Activated CD4-positive, alpha-beta T cell treated with anti-CD3 and anti-CD28 coated beads, Interleukin-2, amount 50 U/mL, for 16 hours (primary cell): ENCODE measurements at places on chromosomes 13 and 19.

DNA sequence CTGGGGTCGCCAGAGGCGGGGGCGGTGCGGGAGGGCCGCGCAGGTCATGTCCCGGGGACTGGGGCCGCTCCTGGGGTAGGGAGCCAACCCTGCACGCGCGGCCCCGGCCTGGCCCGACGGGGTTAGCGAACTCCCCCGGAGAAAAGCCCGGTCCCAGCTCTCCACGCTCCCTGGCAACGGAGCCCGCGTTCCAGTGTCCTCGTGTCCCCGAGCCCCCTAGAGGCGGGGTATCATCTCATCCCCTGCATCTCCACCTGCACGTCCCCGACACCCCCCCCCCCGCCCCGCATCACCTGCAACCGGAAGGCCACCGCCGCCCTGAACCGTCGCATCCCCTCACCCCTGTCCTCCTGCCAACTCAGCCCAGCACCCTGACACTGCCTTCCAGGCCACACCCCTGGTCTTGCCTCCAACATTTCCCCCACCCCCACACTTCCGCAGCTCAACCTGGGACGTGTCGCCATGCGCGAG is 2.7 kb downstream of the WDR88 start:
- DNase-seq = peak; percentile 53

GRCh38 chr13:79222427-79223205 is 183.4 kb downstream of the RBM26 start:
- DNase-seq = no peak

DNA sequence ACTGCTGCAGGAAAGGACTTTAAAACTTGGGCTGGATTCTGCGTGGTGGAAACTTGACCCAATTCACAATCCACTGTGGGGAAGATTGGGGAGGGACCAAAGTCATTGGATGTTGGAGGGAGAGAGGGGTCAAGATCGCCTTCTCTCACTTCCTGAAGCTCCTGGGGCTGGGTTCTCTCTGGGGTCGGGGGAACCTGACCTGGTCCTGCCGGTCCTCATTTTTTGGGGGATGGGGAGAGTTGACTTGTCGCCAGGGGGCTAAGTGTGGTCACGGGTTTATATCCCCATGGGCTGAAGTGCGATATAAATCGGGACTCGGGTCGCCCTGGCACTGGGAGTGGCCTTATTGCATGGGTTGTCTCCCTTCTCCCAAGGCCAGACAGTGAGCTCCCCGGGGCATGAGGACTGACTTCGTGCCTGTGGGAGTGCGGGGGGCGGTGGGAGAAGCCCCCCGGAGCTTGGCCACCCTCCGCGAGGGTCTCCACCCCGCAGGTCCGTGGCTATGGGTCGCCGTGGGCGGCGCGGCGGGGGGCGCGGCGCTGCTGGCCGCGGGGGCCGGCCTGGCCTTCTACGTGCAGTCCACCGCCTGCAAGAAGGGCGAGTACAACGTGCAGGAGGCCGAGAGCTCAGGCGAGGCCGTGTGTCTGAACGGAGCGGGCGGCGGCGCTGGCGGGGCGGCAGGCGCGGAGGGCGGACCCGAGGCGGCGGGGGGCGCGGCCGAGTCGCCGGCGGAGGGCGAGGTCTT is 6.3 kb downstream of the ICAM5 start:
- no peak for DNase-seq

GRCh38 chr19:10279737-10280442 is 6.9 kb upstream of the ICAM4 start:
- no peak for DNase-seq

DNA sequence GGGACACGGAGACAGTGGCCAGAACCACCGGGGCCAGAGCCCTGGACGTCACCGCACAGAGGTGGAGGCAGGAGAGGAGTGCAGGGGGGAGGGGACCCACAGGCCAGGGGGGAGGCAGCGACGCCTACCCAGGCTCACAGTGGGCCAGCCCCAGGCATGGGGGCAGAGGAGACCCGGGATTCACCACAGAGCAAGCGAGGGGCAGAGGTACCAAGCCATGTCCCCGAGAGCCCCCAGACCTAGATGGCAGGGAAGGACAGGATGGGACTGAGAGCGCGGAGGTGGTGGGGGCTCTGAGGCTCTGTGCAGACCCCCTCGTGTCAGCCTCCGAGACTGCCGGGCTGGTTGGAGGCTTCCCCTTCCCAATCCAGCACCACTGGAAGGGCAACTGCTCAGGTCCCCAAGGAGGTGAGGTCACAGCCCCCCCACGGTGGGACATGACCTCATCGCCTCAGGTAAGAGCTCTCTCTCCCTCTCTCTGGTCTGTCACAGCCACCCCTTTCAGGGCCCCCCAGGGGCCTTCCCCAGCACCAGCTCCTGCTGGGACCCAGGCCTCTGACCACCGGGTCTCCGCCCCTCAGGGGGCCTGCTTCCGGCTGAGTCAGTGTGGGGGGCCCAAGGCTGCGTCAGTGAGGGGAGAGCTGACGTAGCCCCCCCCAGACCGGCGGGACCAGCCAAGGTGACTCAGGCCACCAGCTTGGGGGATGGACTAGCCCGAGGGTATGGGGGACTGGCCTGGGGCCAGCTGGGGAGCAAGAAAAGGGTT is 2.2 kb upstream of the IL11 start:
- no peak for DNase-seq

- DNase-seq = peak; percentile 41
Measured at GRCh38 chr19:17671906-17672305, 16.2 kb downstream of the UNC13A start.

GRCh38 chr19:39401070-39401548 is 5.5 kb upstream of the ZFP36 start:
- DNase-seq = no peak

- no peak for DNase-seq
Measured at GRCh38 chr13:69921156-69921555, 186.5 kb upstream of the ATXN8OS start.

GRCh38 chr13:95153647-95154412 is 147.4 kb downstream of the ABCC4 start:
- no peak for DNase-seq

DNA sequence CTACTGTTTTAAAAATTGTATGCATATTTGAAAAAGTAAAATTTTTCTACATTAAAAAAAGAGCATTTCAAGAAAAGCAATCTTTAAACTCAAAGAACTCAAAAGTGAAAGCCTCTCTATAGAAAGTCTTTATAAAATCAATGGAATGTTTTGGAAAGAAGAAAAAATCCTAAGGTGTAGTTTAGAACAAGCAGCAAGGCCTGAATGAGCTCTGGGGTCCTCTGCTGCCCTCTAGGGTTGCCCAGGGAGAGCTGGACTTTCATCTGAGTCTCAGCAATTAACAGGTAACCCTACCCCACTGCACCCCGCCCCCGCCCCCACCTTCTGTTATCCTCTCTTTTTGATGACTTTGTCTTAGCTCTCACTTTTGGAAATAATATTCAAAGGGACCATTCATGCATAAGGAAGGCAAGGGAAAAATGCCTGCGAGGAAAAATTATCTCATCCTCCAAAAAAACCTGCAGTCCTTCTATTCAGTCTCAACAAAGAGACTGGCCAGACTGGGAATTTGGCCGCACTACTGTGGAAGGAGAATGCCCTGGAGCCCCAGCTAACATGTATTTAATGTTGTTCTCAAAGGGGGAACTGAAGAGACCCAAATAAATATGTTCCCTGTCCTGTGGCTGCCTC is 24.1 kb downstream of the SLC25A30 start:
- DNase-seq = peak; percentile 22

DNA sequence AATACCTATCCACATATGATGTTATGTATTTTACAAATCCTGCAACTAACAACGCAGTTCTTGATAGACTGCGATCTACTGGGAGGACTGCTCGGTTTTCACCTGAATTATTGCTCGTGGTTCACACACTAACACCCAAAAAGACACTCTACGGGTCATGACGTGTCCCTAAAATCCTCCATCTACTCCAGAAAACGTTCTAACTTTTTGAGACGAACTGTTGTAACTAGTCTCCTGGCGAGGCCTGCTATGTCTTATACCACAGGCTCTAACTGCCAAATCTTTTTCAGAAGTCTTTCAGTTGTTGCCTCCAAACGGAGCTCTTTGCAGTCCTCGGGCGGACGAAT is 108.2 kb downstream of the KCNRG start:
- no peak for DNase-seq

DNA sequence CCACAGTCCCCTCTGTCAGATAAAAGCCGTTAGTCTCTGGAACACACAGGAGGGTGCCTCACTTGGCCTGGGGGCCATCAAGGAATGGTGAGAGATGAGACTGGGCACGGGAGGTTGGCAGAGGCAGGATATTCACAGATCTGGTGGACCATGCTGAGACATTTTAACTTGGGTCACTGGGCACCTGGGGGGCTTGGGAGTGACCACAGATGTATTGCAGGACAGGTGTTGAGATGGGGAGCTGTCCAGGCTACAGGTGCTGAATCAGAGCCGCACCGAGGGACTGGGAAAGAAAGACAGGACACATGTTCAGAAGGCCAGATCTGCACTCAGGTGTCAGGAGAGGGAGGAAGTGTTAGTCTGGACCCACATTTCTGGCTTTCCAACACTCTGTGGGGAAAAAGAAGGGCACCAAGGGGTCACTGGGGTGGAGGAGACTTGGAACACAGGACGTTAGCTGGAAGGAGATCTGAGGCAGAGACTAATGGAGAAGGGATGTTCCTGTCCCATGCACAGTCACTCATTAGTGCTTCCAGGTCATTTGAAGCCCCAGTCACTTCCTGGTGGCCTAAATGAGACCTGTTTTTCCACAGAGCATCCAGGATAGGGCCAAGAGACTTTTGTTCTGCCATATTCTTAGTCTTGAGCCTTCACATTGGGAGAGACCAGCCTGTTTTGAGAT is 56.1 kb downstream of the CHST8 start:
- no peak for DNase-seq

- DNase-seq = no peak
Measured at GRCh38 chr13:113057084-113057483, 48.5 kb upstream of the F7 start.

DNA sequence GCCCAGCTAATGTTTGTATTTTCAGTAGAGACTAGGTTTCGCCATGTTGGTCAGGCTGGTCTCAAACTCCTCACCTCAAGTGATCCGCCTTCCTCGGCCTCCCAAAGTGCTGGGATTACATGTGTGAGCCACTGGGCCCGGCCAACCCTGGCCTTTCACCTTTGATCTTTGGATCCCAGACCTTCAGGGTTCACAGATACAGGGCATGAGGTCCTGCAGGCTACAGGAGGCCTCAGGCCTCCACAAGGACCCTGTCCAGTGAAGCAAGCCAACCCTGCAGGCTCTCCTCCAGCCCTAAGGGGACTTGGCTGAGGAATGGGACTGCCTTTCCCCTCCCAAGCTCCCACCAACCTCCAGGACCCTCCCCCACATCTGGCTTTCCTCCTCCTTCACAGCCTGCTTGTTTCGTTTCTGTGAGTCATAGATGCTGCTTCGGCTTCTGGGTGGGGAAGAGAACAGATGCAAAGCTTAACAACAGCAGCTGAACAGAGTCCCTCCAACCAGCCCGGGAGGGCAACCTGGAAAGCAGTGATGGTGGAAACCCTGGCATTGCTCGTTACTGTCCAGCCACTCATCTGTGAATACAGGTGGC is 11.8 kb downstream of the ARHGEF18 start:
- no peak for DNase-seq

DNA sequence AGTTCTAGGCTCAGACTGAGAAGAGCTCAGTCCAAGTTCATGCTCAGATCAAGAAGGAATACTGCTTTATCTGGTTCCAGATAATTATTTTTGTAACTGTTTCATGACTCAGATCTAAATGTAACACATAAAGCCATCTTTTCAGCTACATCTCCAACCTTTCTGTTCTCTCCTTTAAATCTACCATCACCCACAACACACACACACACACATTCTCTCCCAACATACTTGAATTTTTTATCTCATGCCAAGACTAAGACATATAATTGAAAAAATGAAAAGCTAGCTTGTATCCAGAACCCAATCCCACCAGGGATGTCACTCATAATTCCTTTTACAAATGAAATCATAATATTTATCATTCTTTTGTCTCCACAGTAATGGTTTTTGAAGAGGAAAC is 7.6 kb downstream of the KATNAL1 start:
- DNase-seq = no peak

DNA sequence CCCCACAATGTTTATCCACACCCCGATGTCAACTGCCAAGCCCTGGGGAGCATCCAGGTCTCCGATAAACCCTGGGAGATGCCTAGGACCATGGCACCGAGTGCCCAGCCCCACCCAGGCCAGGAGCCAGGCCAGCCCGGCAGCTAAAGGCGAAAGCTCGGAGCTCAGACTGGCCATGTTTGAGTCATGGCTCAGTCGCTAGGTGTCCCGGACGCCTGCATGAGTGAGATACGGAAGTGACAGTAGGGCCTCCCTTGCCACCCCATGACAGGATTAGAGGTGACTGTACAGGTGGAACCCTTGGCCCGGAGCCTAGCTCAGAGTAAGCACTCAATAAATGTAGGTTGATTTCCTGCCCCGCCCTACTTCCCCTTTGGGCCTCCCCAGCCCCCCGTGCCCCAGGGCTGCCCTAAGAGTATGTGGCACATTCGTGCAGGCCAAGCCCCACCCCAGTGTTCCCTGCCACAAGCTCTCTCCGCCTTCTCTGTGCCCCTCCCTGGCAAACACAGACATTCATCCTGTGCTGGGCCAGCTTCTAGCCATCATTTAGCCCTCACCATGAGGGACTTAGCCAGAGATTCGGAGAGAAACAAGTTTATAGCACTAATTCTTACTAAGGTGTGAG is 5.8 kb upstream of the TPM4 start:
- peak; percentile 90 for DNase-seq

DNA sequence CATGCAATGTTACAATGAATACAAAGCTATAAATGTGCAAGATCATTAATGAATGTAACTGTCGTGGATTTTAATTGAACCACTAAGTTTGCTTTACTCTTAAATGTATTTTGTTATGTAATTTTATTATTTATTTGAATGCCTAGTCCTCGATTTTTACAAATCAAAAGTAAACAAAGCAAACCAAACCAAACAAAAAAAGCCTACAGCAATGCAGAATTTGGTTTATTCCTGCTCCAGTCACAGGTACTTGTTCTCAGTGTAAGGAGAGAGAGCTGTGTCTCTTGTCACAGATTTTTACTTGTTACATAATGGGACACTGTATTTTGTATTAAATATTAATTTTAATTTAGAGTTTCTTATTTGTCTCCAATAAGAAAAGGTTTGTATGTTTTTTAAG is 584.3 kb upstream of the SLITRK6 start:
- DNase-seq = no peak

- DNase-seq = no peak
Measured at GRCh38 chr13:33845572-33846302, 27.8 kb downstream of the RFC3 start.

DNA sequence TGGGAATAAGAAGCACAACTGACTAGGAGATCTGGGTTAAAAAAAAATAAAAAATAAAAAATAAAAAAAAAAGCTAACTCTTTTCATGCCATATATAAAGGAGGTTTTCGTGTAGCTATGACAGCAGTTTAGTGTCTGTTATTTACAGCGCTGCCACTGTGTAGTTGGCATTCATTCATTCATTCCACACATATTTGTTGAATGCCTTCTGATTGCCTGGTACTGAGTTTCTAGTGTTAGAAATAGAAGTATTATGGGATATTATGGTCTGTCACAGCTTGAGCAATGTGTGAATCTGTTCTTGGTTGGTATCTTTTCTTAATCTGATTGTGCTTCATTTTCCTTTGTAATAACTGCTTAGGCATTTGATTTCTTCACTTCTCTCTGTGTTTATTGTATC is 237.4 kb downstream of the NBEA start:
- no peak for DNase-seq

GRCh38 chr13:108915095-108915633 is 285.8 kb downstream of the MYO16 start:
- no peak for DNase-seq

- DNase-seq = no peak
Measured at GRCh38 chr19:17963936-17964691, 2.8 kb upstream of the KCNN1 start.

GRCh38 chr19:13055213-13056051 is 47.2 kb downstream of the LYL1 start:
- DNase-seq = no peak
